ENCODE measurements at places on chromosomes 16 and 17.
A peak's percentile ranks its signal among the peaks of the same experiment; 100 is the strongest.

GRCh38 chr16:57826706-57827625, 24.7 kb upstream of the KIFC3 start:
- no peak for DNase-seq

GRCh38 chr17:74822335-74822938, 37.2 kb downstream of the GRIN2C start:
- DNase-seq: no peak

DNA sequence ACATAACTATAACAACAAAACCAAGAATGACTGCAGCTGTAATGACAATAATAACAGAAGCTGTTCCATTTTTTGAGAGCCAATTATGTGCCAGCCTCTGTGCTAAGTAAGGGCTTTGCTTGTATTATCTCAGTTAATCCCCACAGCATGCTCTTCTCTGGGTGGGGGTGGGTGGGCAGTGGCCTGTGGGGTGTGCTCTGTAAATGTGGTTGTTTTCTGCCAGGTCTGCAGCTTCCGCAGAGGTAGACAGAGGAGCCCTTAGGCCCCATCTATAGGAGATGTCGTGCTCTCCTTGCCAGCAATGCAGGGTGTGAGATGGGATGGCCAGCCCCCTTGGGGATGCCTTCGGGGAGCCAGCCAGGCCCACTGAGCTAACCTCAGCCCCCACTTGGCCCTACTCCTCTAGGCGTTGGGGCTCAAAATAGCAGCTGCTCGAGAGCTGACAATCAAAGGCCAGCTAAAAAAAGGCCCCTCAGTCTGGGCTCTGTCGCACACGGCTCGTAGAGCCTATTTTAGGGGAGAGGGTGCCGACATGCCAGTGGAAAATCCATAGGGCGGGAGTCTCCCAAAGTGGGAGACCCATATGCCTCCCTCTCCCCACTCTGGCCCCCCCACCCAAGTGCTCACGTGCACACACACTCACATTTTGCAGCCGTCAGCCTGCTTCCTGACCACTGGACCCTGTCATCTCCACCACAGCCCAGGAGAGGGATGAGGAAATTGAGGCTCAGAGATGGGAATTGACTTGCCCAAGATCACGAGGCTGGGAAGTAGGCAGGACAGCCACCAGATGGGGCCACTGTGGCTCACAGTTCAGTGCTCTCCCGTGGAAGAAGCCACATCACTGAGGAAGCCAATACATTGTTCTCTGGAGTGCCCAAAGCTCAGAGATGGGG, 15.8 kb downstream of the CDH16 start:
- peak; percentile 39 for DNase-seq

GRCh38 chr17:3433741-3434140, at the start of gene OR1E2:
Gene OR1E2 (minus strand): TSS chr17:3433841. CDS start chr17:3433841, 0 bp downstream.
- DNase-seq: no peak

DNA sequence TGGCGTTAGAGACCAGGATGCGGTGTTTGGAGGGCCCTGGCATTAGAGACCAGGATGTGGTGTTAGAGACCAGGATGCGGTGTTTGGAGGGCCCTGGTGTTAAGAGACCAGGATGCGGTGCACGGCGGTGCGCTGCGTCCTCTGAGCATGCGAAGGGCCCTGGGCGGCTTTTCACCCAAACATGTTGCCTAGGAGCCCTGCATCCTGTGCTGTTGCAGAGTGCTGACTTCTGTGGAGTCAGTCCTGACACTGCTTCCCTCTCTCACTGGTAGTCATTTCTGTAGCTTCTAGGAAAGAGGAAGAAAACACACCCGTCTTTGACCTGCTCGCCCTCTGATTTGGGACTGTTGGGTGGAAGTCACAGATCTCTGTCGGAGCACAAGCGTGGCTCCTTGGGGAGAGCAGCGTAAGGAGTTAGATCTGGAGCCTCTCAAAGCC, 141.2 kb downstream of the LAT start:
- no peak for DNase-seq

- no peak for DNase-seq
Measured at GRCh38 chr16:22670044-22670536, 143.9 kb upstream of the HS3ST2 start.

GRCh38 chr17:1322480-1322879, 43.0 kb downstream of the TRARG1 start:
- no peak for DNase-seq

GRCh38 chr16:50984688-50985087, 166.4 kb downstream of the SALL1 start:
- DNase-seq: no peak

GRCh38 chr16:3946604-3947180, 66.2 kb upstream of the CREBBP start:
- no peak for DNase-seq

- no peak for DNase-seq
Measured at GRCh38 chr16:55915096-55915827, 40.1 kb upstream of the CES5A start.

DNA sequence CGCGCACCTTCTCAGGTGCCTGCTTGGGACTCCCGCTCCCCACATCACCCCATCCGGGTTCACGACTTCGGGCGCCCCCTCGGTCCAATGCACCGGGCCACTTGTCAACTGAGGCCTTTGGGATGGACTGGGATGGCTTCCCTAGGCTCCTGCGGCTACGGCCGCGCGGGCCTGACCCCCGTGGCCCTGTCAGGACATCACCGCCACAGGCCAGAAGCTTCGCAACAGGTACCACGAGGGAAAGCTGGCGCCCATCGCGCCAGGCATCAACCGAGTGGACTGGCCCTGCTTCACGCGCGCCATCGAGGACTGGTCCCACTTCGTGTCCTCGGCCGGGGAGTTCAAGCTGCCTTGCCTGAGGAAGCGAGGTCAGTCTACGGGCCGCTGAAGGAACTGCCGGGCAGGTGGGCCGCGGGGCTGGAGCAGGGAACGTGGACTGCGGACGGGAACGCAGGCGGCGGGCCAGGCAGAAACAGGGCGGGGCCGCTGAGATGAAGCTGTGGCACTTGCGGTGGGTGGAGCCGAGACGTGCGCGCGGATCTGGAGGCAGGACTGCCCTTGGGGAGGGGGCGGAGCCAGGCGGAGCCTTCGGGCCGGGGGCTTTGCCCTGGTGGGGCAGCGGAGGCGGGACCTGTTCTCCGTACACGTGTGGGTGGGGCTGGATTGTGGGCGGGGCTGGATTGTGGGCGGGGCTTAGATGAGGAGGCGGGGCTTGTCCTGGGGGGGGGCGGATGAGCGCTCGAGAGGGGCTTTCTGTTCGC, 13.7 kb upstream of the CNGB1 start:
- peak; percentile 95 for DNase-seq

- DNase-seq: no peak
Measured at GRCh38 chr17:57401556-57402488, 145.5 kb downstream of the MSI2 start.

GRCh38 chr17:81397314-81398175, 2.3 kb downstream of the BAHCC1 start:
- peak; percentile 73 for DNase-seq
